ENCODE measurements at places on chromosomes 13 and 19.

- no peak for DNase-seq
These were observed 1.6 kb downstream of the JOSD2 start for GRCh38 chr19:50509366-50509765.

DNA sequence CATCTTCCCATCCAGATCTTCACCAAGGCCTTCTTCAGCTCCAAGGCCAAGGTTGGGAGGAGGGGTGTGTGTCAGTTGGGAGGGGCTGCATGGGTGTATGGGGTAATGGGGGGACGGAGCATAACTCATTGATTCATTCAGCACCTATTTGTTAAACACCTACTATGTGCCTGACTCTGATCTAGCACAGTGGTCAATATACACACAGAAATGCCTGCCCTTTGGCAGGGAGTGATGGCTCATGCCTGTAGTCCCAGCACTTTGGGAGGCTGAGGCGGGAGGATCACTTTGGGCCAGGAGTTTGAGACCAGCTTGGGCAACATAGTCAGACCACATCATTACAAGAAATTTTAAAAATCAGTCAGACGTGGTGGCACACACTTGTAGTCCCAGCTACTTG, 19.2 kb upstream of the SPACA4 start:
- DNase-seq = no peak

DNA sequence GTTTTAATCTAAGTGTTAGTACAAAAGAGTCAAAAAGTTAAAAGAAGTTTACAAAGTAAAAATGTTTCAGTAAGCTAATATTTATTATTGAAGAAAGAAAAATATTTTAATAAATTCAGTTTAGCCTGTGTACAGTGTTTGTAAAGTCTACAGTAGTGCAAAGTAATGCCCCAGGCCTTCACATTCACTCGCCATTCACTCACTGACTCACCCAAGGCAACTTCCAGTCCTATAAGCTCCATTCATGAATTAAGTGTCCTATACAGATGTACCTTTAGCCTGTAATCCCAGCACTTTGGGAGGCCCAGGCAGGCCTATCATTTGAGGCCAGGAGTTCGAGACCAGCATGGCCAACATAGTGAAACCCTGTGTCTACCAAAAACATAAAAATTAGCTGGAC, 24.1 kb upstream of the AKAP11 start:
- DNase-seq = no peak

- DNase-seq = no peak
These were observed 3.3 kb downstream of the SYCN start for GRCh38 chr19:39200803-39201115.

- no peak for DNase-seq
These were observed 32.2 kb upstream of the DOCK9 start for GRCh38 chr13:99009987-99010551.

GRCh38 chr13:94427313-94427953, 52.0 kb downstream of the DCT start:
- DNase-seq = no peak

- no peak for DNase-seq
These were observed 17.1 kb upstream of the GPC5 start for GRCh38 chr13:91381371-91381770.

GRCh38 chr13:34065928-34066327, 248.0 kb downstream of the RFC3 start:
- no peak for DNase-seq

GRCh38 chr13:42544246-42544926, 29.6 kb upstream of the TNFSF11 start:
- no peak for DNase-seq

GRCh38 chr13:72963762-72964161, 95.0 kb upstream of the KLF5 start:
- DNase-seq = no peak

DNA sequence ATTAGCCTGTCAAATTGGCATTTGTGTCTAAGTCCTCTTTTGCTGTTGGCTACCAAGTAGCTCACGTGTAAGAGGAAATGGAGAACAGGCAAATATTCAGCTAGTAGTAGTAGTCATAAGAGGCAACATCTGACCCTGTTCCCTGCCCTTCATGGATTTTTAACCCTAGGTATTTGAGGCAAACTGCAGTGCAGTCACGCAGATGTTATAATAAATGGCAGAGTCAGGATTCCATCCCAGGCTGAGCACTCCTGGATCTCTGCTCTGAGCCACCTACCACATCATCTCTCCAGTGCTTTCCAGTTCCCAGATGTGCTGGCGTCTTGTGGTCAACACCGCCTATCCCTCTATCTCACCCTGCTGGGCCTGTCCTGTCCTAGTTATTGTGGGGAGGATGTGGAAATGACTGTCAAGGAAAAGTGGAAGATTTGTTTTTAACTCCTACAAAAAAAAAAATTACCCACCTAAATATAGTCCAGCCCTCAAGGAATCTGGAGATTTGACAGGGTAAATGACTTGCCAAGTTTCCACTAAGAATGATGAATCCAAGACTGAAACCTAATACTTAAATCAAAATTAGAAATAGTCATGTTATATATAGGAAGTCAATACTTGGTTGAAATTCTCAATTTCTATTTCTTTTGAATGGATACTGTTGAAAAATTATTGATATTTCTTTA, 322.9 kb downstream of the GPC6 start:
- DNase-seq = no peak

- DNase-seq = no peak
These were observed 2.3 kb upstream of the ASF1B start for GRCh38 chr19:14138576-14139265.

- no peak for DNase-seq
These were observed 474 bp upstream of the IFT88 start for GRCh38 chr13:20566468-20566897.

GRCh38 chr13:27403203-27403678, 21.2 kb upstream of the GTF3A start:
- DNase-seq = no peak

DNA sequence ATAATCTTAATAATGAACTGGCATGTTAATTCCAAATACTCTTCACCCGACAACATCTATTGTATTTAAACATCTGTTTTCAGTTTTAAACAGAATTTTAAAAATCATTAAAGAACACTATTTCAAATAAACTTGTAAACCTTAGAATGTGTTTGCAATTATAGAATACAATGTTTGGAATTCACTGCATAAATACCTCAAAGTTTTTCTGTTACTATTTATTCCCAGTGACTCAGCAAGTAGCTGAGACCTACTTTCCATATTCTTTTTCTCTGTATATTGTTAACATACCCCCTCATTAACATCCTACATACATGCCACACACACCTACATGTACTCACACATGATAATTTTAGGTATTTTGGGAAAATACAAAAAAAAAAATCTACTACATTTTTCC, 1134.3 kb downstream of the SLITRK1 start:
- DNase-seq = no peak

DNA sequence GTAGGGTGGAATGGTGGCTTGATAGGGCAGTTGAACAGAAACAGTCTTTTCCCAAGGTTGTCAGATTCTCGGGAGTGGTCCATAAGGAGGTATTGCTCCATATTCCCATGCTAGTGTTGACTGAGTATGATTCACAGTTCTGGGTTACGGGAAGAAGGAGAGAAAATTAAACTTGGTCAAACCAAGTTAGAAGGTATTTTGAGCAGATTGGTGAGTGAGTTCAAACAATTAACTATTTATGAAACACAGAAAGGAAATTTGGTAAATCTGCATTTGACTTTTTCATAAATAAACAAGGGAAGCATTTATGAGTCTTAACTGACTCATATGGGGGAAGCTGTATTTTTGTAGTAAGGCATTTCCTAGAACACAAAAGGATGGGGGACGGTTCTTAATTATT, 2419.4 kb downstream of the PCDH9 start:
- no peak for DNase-seq

GRCh38 chr19:18416778-18417249, 2.4 kb upstream of the SSBP4 start:
- DNase-seq = no peak

DNA sequence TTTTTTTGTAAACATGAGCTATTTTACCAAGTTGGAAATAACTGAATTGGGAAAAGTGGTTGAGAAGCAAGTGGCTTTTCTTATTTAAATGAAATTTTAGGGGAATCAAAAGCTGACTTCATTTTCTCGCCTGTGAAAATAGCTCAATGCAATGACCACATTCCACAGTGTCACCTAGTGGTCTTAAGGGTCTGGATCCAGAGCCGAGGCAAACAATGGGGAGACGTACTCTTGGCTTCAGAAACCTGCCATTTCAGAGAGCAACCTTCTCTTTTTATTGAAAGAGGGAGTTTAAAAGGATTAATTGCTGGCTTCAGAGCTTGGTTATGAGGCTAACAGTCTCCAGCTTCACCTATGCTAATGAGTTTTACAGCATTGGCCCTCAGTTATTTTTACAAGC, 39.7 kb upstream of the RXFP2 start:
- DNase-seq = no peak

- no peak for DNase-seq
These were observed 11.9 kb upstream of the ATF5 start for GRCh38 chr19:49916839-49917733.

DNA sequence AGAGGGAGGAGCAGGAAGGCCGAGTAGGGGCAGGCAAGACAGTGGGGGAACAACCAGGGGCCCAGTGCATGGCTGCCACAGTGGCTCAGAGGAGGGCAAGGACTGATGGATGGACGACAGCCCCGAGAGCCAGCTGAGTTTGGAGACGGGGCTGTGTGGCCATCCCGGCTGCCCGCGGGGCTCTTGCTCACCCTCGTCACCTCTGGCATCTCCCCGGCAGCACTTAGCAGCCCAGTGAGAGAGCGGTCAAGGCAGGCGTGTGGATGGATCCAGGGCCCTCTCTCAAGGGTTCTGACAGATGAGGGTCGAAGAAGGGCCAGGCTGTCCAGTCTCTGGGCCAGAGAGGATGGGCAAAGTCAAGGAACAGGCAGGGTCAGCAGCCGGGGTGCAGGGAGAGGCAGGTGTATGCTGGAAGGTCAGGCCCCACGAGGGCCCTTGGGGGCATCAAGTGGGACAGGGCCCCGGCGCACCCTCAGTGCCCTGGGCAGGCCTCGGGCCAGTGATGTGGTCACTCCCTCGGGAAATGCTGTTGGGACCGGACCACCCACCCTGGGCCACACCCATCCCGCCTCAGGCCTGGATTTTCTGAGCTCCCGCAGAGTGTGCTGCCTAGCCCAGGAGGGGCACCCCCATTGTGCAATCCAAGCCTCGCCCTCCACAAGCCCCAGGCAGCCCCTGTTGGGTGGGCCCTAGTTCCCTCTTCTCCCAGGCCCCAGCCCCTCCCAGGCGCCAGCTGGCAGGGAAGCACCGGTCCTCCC, 56.4 kb upstream of the TPM4 start:
- no peak for DNase-seq

DNA sequence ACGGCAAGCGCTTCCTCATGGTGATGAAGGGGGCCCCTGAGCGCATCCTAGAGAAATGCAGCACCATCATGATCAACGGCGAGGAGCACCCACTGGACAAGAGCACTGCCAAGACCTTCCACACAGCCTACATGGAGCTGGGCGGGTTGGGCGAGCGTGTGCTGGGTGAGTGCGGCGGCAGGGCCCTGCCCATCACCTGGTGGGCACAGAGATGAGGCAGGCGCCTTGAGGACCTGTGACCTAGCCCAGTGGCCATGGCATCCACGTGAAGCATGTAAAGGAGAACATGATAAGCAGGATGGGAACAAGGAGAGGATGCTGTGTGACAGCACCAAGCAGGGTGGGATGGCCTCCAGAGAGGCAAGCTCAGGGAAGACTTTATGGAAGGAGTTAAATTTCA, 18.5 kb downstream of the ATP12A start:
- DNase-seq = no peak

- DNase-seq = no peak
These were observed 26.5 kb downstream of the ELL start for GRCh38 chr19:18495204-18495911.

- DNase-seq = no peak
These were observed 598 bp upstream of the LPAR2 start for GRCh38 chr19:19628501-19629134.

DNA sequence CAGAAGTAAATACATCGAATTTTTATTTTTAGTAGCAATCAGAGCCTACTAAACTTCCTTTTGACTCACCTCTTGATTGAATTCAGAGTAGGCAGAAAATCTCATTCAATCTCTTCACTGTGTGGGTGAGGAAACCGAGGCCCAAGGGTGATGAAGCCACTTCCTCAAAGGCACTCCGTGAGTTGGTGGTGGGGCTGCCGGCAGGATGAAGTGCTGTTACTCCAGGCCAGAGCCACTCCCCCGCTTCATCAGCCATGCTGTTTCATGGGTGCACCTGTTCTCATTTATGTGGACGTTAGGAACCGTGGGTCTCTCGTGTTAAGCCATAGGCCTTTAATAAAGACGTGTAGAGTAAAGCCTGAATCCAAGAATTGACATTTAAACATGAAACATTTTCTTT, 13.2 kb downstream of the ING1 start:
- no peak for DNase-seq

All from NCI-H187 treated with DMSO at 0.1 percent for 48 hours (cell line).